B cell (primary cell): ENCODE measurements at places on chromosomes 2 and 18. TPM values are rescaled to one million over a fixed set of nuclear protein-coding genes. Genes with fewer than 3 reads are reported as not detected.
A peak's percentile ranks its signal among the peaks of the same experiment; 100 is the strongest.

The SPATA3 gene
- total RNA-seq, result not detected in 2 replicates

DNA sequence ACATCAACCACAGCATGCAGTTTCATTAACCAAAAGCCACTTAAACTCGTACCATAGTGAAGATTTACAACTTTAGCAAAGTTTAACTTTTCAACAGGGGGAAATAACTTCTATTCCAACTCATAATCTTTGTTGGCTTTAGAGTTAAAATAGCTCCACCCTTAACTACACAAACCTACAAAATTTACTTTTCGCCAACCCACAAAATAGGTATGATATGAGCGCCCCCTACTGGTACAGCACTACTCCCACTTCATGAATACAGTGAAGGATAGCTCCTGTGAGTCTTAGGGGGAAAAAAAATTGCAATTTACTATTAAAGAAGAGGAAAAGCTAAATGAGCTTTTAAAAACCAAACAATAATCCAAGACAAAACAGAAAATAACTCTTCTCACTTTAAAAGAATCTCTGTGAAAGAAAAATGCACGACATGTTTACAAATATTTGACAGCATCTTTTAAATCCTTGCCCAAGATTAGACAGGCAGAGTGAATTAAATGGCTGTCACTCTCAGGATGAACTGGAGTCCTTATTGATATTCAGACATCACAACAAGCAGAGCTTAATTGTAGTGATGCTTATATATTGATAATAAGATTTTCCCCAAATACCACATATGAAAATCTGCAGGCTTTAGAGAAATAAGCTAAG, 32.2 kb downstream of the TMEFF2 start:
- no peak overlapping the region for H3K4me3 ChIP-seq
- DNase-seq, result peak; percentile 70
- H3K27ac ChIP-seq, result no peak overlapping the region
- no peaks in the 10 kb centered on the region for H3K27me3 ChIP-seq
- peaks cover 12% of the 10 kb centered on the region for H3K4me1 ChIP-seq

The CCDC85A gene
- not detected in 2 replicates for total RNA-seq

The PKDCC gene
- total RNA-seq, result 0.20 TPM in 1 of 2 replicates, not detected in the other

DNA sequence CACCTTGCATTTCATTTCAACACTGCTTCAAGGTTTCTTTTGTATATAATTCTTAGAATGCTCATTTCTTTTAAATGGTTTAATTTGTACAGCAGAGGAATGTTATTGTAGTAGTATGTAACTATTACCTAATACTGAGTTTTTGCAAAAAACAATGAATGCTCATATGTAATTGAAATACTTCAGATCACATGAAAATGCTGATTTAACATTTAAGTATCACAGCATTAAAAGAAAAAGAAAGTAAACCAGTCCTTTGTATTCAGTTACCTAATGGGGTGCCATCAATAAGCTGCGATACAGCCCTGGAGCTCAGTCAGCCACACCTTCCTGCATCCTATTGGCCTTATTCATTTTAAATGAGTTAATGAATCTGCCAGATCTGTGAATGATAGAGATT, 45.3 kb upstream of the ITM2C start:
- no peak overlapping the region for H3K27ac ChIP-seq
- H3K36me3 ChIP-seq, result no peaks in the 10 kb centered on the region
- peaks cover 2% of the 10 kb centered on the region for H3K4me1 ChIP-seq
- H3K27me3 ChIP-seq, result no peaks in the 10 kb centered on the region
- H3K4me3 ChIP-seq, result no peak overlapping the region

DNA sequence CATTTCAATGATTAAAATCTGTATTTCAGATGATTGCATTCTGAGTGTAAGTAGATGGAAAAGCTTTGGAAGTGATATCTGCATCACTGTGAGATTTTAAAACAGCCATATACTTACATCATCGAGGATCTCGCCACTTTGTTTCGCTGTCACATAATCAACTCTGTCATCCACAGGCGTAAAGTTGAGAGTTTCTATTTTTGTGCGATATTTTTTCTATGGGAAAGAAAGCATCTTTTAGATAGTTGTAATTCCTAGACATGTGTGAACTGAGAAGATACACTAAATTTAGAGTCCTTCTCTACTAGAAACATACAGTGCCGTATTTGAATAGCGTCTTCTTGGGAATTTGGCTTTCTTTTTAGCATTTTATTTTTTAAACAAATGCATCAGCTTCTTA, 158.8 kb downstream of the RIF1 start:
- no peak for DNase-seq
- H3K27ac ChIP-seq, result no peak overlapping the region
- no peak overlapping the region for H3K4me3 ChIP-seq
- peaks cover 2% of the 10 kb centered on the region for H3K36me3 ChIP-seq

GRCh38 chr2:50401772-50402653, 629.9 kb downstream of the NRXN1 start:
- H3K27ac ChIP-seq, result no peak overlapping the region
- peak; percentile 8 for DNase-seq
- no peaks in the 10 kb centered on the region for H3K27me3 ChIP-seq
- H3K4me1 ChIP-seq, result no peaks in the 10 kb centered on the region

The TMSB10 gene
- 868 and 885 TPM in 2 replicates for total RNA-seq

GRCh38 chr2:140734992-140735391, 1395.8 kb downstream of the LRP1B start:
- H3K4me1 ChIP-seq, result no peaks in the 10 kb centered on the region
- no peak overlapping the region for H3K4me3 ChIP-seq
- H3K27me3 ChIP-seq, result no peaks in the 10 kb centered on the region
- H3K27ac ChIP-seq, result no peak overlapping the region

The KLHL14 gene
- total RNA-seq, result 42.0 and 42.5 TPM in 2 replicates

DNA sequence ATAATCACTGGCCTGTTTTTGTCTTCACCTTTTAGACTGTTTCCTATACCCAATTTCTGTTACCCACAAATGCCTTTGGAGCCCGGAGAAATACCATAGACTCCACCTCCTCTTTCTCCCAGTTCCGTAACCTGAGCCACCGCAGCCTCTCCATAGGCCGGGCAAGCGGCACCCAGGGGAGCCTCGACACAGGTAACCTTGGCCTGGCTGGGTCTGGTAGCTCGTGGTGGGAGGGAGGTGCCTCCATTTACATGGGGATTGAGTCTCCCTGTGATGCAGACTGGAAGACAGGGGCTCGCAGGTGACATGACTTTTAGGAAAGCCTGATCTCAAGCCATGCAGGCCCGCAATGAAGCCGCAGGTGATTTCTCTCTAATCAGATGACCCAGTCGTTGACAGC, 100.6 kb downstream of the CABLES1 start:
- H3K4me3 ChIP-seq, result no peak overlapping the region
- no peaks in the 10 kb centered on the region for H3K36me3 ChIP-seq
- DNase-seq, result no peak
- no peak overlapping the region for H3K27ac ChIP-seq
- H3K27me3 ChIP-seq, result peaks cover 12% of the 10 kb centered on the region

- DNase-seq, result no peak
- H3K4me3 ChIP-seq, result no peak overlapping the region
- no peaks in the 10 kb centered on the region for H3K27me3 ChIP-seq
- H3K27ac ChIP-seq, result no peak overlapping the region
Observed at GRCh38 chr2:26526589-26526988, 48.7 kb upstream of the OTOF start.

- DNase-seq, result no peak
- H3K27ac ChIP-seq, result no peak overlapping the region
- no peaks in the 10 kb centered on the region for H3K27me3 ChIP-seq
- H3K4me1 ChIP-seq, result no peaks in the 10 kb centered on the region
Observed at GRCh38 chr2:236980961-236981360, 104.7 kb upstream of the COPS8 start.

The GAREM1 gene
- total RNA-seq, result not detected in 2 replicates

DNA sequence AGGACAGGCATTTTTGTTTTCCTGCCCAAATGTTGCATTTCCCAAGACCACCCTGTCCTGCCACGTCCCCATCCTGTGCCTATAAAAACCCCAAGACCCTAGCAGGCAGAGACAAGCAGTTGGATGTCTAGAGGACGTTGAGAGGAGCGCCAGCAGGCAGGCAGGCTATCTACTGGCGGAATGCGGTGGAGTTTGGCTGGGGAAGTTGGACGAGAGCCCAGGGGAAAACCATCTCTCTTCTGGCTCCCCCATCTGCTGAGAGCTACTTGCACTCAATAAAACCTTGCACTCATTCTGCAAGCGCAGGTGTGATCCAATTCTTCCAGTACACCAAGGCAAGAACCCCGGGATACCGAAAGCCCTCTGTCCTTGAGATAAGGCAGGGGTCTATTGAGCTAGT, 72.5 kb downstream of the ARL6IP6 start:
- H3K27me3 ChIP-seq, result no peaks in the 10 kb centered on the region
- no peak overlapping the region for H3K4me3 ChIP-seq
- DNase-seq, result no peak
- no peak overlapping the region for H3K27ac ChIP-seq
- no peaks in the 10 kb centered on the region for H3K36me3 ChIP-seq
- no peaks in the 10 kb centered on the region for H3K4me1 ChIP-seq

The R3HDM1 gene
- 52.0 and 57.8 TPM in 2 replicates for total RNA-seq

DNA sequence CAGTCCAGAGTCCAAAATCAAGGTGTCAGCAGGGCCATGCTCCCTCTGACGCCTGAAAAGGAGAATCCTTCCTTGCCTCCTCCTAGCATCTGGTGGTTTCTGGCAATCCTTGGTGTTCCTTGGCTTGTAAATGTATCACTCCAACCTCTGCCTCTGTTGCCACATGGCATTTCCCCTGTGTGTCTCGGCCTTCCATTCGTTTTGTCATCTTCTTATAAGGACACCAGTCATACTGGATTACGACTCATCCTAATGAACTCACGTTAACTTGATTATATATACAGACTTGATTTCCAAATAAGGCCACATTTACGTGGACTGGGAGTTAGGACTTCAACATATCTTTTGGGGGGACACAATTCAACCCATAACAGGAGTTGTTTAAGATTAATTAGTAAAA, 15.8 kb downstream of the PMAIP1 start:
- DNase-seq, result no peak
- no peak overlapping the region for H3K4me3 ChIP-seq
- H3K36me3 ChIP-seq, result no peaks in the 10 kb centered on the region
- H3K27me3 ChIP-seq, result no peaks in the 10 kb centered on the region
- H3K27ac ChIP-seq, result no peak overlapping the region
- peaks cover 31% of the 10 kb centered on the region for H3K4me1 ChIP-seq

GRCh38 chr18:12314591-12315305, 6.7 kb downstream of the TUBB6 start:
- H3K27ac ChIP-seq, result peak overlapping the region; percentile 84

- no peak overlapping the region for H3K27ac ChIP-seq
- no peak for DNase-seq
- no peaks in the 10 kb centered on the region for H3K4me1 ChIP-seq
- no peak overlapping the region for H3K4me3 ChIP-seq
Observed at GRCh38 chr2:49832555-49832954, 678.2 kb upstream of the FSHR start.

DNA sequence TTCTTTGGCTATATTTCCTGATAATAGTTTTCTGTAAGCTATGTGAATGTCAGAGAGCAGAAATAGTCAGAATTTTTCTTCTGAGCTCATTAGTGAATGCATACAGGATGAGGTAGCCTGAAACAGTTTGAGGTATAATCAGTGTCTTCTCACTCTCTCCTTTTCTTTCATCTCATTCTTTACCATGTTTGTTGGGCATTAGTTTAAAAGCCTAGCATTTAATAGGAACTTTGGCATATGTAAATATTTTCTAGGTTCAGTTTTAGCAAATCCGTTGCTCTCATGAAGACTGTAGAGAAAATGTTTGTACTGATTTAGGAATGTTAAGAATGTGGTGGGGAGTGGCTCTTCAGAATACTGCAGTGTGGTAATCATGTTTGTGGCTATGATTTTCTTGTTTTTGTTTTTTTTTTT, 119.4 kb downstream of the PARD3B start:
- DNase-seq, result no peak
- H3K27ac ChIP-seq, result no peak overlapping the region
- no peaks in the 10 kb centered on the region for H3K4me1 ChIP-seq
- H3K4me3 ChIP-seq, result no peak overlapping the region
- H3K36me3 ChIP-seq, result no peaks in the 10 kb centered on the region

DNA sequence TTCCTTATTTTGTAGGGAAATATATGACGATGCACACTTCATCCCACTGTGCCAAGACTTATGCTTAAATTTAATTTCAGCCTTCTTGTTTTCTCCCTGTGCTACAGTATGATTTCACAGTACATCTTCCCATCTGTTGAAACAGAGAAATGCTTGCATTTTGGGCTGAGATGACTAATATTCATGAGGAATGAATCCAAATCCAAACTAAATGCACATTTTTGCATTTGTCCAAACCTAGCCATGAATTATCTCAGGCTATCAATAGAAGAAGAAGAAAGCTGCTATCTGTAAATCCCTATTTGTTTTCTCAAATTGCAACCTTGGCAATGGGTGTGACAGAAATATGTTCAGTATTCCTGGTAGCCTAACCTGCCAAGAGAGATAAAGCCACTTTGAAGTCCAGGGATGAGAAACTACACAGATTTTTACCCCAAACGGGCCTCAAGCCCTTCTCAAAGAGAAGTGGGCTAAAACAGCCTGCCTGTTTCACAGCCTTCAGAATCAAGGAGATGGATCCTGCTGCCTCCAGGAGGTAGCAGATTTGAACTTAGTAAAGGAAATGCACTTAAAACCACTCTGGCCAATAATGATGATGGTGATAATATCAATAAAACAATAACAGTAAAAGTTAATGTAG, 306.9 kb upstream of the NT5C1B start:
- no peak overlapping the region for H3K27ac ChIP-seq
- DNase-seq, result no peak
- H3K4me1 ChIP-seq, result no peaks in the 10 kb centered on the region
- H3K27me3 ChIP-seq, result no peaks in the 10 kb centered on the region

- no peak overlapping the region for H3K27ac ChIP-seq
- H3K4me3 ChIP-seq, result no peak overlapping the region
Observed at GRCh38 chr2:169139145-169139544, 69.8 kb downstream of the DHRS9 start.

GRCh38 chr2:65392609-65393008, 39.8 kb downstream of the SPRED2 start:
- no peak overlapping the region for H3K4me3 ChIP-seq
- no peaks in the 10 kb centered on the region for H3K36me3 ChIP-seq
- no peak overlapping the region for H3K27ac ChIP-seq
- H3K4me1 ChIP-seq, result peaks cover 68% of the 10 kb centered on the region
- H3K27me3 ChIP-seq, result no peaks in the 10 kb centered on the region

DNA sequence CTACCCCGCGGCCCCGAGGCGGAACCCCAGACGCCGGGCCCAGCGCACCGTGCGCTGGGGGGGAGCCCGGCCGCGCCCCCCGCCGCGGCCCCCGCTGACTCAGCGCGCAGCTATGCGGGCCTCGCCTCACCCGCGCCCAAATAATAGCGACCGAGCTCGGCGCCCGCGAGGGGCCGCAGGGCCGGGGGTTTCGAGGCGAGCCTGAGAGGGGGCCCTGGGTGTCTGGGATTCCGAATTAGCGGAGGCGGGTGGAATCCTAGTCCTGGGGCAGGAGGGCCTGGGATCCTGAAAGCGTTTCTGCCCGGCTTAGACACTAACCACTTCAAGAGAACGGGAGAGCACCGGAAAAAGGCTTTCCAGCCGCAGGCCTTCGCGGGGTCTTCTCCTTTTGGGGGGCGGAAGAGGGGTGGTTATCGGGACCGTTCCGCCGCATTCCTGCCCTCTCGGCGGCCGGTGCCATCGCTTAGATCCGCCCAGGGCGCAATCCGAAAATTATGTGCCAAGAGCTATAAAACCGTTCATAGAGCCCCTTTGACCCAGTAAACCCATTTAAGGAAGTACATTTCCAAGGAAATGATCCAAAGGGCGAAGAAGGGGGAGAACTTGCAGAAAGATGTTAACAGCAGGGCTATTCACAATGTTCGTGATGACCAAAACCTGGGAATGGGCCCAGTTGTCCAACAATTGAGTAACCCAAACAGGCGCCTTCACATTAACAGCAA, 681 bp upstream of the ROCK2 start:
- no peaks in the 10 kb centered on the region for H3K27me3 ChIP-seq
- H3K27ac ChIP-seq, result peak overlapping the region; percentile 42
- H3K4me3 ChIP-seq, result peak overlapping the region; percentile 65
